ENCODE measurements at places on chromosomes 12 and 14.

GRCh38 chr12:17992002-17992656, 97.9 kb downstream of the RERGL start:
- no peak for DNase-seq

GRCh38 chr12:4215229-4216186, 58.1 kb upstream of the CCND2 start:
- DNase-seq: peak; percentile 20

- no peak for DNase-seq
Observed at GRCh38 chr14:61535032-61535431, 160.3 kb upstream of the HIF1A start.

GRCh38 chr14:96086574-96087077, 47.5 kb downstream of the C14orf132 start:
- DNase-seq: no peak

DNA sequence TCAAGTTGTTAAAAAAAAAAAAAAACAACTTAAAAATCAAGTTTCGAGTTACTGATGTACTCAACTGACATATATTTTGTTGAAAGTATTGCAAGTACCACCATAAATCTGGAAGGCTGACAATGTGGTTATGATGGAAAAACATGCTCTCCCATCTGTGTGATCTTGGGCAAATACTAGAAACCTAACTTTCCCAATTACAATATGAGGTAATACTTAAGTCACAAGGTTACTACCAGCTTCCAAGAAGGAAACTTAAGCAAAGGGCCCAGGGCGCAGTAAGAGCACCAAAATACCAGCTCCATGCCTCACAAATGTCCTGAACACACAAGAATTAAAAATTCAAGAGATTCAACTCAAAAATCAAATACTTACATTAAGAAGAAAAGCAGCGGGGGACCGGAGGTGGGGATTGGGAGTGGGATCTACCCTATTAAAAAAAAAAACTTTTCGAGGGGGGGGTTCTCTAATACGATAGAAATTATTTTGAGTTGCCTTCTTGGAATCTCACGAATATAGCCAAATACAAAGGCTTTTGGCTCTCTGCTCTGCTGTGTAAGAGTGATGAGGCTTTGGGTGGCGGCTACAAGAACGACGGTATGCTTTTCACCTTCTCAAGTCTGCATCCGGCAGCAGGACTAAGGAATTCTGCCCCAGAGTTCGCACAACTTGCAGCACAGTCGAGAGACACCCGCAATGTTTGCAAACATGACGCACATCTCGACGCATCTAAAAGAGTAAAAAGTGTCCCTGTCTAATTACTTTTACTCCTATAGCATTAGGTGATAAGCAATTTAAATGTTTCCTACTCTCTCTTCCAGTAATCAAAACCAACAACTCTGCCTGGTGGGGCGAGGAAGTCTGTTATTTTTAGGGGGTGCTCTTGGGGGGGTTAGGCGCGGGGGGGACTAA, 1.1 kb downstream of the SAV1 start:
- peak; percentile 53 for DNase-seq

DNA sequence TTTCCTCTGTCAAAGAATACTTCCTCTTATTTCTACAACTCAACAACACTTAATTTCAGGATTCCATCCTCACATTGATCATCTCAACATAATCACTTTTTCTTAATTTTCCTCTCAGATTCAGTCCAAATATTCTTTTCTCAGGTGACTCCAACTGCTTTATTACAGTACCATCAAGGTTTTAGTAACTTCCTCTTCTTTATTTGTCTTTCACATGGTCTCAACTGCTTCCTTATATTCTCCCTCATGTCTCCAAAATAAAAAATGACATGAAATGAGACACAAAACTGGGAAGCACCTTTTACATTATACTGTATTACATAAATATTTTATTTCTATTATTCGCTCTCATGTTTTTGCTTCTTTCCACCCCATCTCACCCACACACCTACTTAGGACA, 55.5 kb downstream of the PPP2R5E start:
- no peak for DNase-seq

GRCh38 chr12:15808250-15808649, 19.1 kb upstream of the EPS8 start:
- DNase-seq: no peak

- peak; percentile 72 for DNase-seq
Observed at GRCh38 chr12:52005903-52006703, 643 bp upstream of the TAMALIN start.

Data from H9 (cell line).